ENCODE measurements at places on chromosomes 11 and 22. TPM values are rescaled to one million over a fixed set of nuclear protein-coding genes. Genes with fewer than 3 reads are reported as not detected.

Gene OR56A1
- not detected for total RNA-seq

- ATAC-seq, result no peak
These were observed 18.8 kb upstream of the PRSS23 start for GRCh38 chr11:86781546-86781945.

Gene OR52H1
- total RNA-seq, result 0.54 TPM

Gene SEPTIN3
- 1.2 TPM for total RNA-seq

Gene OR51B5
- not detected for total RNA-seq

Measured in gastroesophageal sphincter (tissue), 4 donors.